Adipose tissue (tissue), 3 donors: ENCODE measurements at places on chromosomes 1 and 21. TPM values are rescaled to one million over a fixed set of nuclear protein-coding genes. Genes with fewer than 3 reads are reported as not detected.

Gene ADAMTSL4
- 12.1 TPM for polyA plus RNA-seq

Gene TDRD5
- polyA plus RNA-seq, result 0.15 TPM

Gene CD52
- 20.2 TPM for polyA plus RNA-seq

Gene LHX4
- not detected for polyA plus RNA-seq

Gene ADORA3
- polyA plus RNA-seq, result 5.5 TPM

Gene CHIA
- polyA plus RNA-seq, result not detected

Gene MSH4
- polyA plus RNA-seq, result 0.06 TPM

Gene GBP6
- 0.22 TPM for polyA plus RNA-seq

Gene CGN
- polyA plus RNA-seq, result 2.0 TPM
